ENCODE measurements at places on chromosomes 4 and X.

DNA sequence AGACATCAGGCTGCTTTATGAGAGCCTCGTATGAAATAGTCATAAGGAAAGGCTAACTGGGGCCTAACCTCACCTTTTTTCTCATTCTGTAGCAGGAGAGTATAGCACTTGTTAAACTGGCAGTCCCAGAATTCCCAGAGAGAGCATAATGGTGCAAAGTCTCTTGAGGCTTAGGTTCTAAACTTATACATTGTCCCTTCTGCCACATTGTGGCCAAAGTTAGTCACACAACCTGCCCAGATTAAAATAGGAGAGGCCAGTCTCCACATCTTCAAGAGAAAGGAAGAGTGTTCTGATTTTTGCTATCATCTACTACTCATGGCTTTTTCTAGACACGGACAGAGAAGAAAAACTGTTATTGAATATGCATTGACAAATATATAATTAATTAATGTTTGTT is 1588.9 kb upstream of the PCDH7 start:
- peak; percentile 1 for DNase-seq

DNA sequence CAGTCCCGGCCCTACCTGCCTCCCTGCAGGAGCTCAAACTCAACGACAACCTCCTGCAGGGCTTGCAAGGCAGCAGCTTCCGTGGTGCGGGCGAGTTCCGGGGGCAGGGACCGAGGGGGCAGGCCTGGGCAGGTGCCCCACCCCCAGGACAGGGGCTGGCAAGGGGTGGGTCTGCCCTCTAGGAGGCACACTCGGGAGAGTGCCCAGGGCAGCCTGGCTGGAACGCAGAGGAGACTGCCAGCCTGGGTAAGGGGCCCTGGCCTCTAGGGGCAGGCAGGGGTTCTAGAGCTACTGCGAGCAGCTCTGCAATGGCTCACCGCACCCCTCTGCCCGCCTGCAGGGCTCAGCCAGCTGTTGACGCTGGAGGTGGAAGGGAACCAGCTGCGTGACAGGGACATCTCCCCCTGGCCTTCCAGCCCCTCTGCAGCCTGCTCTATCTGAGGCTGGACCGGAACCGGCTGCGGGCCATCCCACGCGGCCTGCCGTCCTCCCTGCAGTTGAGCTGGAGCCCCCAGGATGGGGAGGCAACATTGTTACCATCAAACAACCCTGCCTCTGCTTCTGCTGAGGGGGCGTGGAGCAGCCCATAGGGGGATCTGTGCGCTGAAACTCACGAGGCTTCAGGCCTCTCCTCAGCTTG is 12.1 kb upstream of the HAUS7 start:
- no peak for DNase-seq

GRCh38 chr4:100557306-100557705 is 39.5 kb upstream of the EMCN start:
- DNase-seq: no peak

GRCh38 chrX:129930941-129931410 is 25.0 kb downstream of the UTP14A start:
- no peak for DNase-seq

- DNase-seq: peak; percentile 34
Measured at GRCh38 chr4:26317766-26318165, 3.0 kb upstream of the RBPJ start.

DNA sequence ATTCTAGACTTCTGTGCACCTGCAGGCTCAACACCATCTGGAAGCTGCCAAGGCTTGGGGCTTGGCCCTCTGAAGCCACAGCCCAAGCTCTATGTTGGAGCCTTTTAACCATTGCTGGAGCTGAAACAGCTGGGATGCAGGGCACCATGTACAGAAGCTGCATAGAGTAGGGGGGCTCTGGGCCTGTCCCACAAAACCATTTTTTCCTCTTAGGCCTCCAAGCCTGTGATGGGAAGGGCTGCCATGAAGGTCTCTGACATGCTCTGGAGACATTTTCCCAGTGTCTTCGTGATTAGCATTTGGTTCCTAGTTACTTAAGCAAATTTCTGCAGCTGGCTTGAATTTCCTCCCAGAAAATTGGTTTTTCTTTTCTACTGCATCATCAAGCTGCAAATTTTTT is 999.3 kb upstream of the GRIA3 start:
- DNase-seq: no peak

DNA sequence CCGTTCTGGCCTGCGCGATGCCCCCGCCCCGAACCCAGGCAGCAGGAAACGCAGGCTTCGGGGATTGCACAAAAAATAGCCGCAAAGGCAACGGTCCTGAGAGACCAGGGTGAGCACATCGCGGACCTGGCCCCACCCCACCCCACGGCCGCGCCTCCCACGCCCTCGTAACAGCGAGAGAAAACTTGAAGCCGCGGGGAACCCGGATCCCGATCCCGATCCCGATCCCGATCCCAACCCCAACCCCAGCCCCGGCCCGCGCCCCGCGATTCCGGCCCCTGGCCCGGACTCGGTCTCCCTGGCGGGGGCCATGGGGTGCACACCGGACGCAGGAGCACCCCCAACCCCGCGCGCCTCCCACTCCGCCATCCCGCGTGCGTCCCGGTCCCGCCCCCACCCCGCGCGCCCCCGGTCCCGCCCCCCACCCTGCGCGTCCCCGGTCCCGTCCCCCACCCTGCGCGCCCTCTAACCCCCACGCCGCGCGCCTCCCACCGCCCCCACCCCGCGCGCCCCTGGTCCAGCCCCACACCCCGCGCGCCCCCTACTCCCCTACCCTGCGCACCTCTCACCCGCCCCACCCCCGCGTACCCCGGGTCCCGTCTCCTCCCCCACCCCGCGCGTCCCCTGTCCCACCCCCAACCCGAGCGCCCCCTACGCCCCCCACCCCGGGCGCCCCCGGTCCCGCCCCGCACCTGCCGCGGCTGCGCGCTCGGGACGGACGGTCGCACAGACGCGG is 29.0 kb downstream of the NOP14 start:
- DNase-seq: peak; percentile 56

GRCh38 chr4:61201961-61202637 is 2.0 kb downstream of the ADGRL3 start:
- no peak for DNase-seq

DNA sequence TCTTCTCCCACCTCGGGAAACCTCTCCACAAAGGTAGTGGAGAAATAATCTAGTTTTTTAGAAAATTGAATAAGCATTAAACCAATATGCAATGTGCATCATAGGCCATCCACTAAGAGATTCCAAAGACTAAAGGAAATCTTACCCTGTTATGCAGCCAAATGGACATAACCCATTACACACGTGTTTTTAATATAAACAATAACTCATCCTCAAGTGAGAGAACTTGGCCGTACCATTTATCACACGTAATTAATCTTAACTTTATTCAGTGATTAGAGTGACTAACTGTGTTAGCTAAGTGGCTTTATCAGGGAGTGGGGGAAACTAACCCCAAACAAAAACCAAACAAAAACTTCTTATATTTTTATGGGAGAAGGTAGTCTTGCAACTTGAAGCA is 57.8 kb downstream of the AFM start:
- DNase-seq: no peak

- DNase-seq: no peak
Measured at GRCh38 chrX:28847423-28847822, 260.2 kb downstream of the IL1RAPL1 start.

GRCh38 chr4:159296061-159296460 is 193.2 kb downstream of the RAPGEF2 start:
- DNase-seq: peak; percentile 75

GRCh38 chrX:68409194-68409593 is 24.1 kb downstream of the OPHN1 start:
- no peak for DNase-seq

DNA sequence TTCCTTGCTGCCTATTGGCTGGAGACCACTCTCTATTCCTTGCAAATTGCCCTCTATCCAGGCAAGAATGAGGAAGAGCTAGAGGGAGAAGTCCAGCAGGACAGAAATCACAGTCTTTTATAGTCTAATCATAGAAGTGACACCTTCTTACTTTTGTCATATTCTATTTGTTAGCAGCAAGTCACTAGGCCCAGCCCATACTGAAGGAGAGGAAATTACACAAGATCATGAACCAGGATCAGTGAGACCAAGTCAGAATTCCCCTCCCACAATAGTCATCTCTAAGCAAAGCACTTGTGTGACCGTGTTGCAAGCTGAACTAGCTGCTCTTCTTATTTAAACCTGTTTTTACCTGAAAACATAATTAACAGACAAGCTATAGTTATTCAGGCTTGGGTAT is 317.7 kb downstream of the INPP4B start:
- DNase-seq: no peak

- DNase-seq: no peak
Measured at GRCh38 chr4:1179089-1179441, 6.7 kb upstream of the SPON2 start.

- no peak for DNase-seq
Measured at GRCh38 chrX:67726018-67726417, 182.2 kb downstream of the AR start.

- peak; percentile 88 for DNase-seq
Measured at GRCh38 chr4:5050520-5051277, 581 bp upstream of the STK32B start.

DNA sequence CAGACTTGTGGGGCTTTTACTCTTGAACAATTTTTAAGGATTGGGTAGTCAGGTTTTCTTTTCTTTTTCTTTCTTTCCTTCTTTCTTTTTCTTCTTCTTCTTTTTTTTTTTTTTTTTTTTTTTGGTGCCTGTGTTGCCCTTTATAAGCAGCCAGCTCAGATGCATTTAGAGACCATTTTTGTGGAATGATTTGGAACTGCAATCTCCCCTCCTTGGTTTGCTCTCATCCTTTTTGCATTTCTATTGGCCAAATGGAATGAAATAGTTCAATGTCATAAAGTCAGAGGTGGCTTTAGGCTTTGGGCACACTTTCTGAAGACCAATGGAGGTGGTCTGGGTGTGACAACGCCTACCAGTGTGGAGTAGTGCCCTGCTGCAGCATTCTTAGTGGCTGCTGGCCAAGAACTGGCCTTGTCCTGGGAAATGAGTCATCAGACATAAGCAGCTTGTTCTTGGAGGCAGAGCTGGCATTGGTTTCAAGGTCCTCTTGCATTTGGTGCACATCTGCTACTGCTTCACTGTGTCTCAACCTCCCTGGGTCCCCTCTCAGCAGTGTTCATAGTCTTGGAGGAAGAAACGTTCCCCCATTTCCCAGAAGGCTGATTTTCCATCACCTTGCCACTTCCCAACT is 84.5 kb downstream of the CT47B1 start:
- peak; percentile 84 for DNase-seq

DNA sequence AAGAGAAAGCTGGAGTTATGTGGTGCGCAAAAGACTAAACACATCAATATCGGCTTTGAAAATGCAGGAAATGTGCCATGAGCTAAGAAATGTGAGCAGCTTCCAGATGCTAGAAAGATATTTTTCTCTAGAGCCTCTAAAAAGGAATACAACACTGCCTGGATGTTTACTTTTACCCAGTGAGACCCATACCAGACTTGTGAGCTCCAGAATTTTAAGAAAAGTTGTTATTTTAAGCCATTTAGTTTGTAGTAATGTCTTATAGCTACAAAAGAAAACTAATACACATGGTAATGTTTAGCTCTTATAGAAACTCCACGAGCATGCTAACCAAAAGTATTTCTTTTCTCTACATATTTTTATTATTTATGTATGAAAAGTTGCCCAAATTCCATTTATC is 1389.4 kb downstream of the C4orf33 start:
- DNase-seq: no peak

DNA sequence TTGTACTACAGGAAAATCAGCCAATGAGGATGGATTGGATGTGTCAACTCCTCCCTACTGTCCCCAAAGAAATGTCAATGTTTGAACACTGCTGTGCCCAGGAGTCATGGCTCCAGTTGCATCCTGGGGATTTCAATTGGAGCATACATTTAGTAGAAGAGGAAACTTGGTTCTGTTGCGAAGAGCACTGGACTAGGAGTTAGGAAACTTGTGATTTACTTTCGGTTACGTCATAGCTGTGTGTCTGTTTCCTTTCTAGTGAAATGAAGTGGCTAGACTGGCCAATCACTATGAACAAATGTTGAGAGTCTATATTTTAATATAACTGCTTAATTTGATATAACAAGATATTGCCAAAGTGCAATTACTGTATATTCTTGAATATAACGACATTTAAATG is 35.2 kb downstream of the ARL9 start:
- DNase-seq: no peak

- DNase-seq: no peak
Measured at GRCh38 chrX:71144651-71145050, at the start of gene NLGN3. NLGN3 (plus strand) TSS chrX:71144841; CDS start chrX:71147750, 2,909 bp downstream.

- DNase-seq: no peak
Measured at GRCh38 chr4:83381173-83381572, 46.5 kb upstream of the HPSE start.

DNA sequence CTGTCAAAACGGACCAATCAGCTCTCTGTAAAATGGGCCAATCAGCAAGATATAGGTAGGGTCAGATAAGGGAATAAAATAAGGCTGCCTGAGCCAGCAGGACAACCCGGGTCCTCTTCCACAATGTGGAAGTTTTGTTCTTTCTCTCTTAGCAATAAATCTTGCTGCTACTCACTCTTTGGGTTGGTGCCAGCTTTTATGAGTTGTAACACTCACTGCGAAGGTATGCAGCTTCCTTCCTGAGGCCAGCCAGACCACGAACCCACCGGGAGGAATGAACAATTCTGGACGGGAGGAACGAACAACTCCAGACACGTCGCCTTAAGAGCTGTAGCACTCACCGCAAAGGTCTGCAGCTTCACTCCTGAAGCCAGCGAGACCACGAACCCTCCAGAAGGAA is 287.8 kb downstream of the RAPGEF2 start:
- DNase-seq: peak; percentile 99

DNA sequence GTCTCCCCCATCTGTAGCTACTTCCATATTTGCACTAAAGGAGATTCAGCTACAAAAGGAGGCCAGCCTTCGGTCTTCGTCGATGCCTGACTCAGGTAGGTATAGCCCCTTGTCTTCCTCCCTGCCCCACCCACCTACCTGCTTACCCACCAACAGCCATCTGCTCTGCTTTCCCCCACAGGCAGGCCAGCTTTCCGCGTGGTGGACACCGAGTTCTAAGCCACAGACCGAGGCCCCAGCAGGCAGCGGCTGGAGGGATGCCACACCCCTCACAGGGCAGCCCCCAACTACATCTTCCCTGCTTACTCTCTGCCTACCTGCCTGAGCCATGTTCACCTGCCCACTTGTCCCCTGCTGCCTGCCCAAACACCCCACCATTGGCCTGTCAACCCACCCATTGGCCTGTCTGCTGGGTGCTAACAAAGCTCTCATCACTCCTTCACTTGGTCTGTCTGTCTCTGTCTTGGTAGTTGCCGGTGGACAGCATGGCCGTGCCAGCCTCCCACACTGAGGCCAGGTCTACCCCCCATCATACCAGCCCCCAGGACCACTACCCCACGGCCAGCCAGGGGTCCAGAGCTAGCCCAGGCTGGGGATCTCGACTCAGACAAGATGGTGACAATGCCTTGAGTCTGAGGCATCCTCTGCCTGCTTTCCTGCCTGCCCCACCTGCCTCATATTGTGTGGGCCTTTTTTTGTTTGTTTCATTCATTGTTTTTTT is 4.1 kb upstream of the USP11 start:
- DNase-seq: no peak

GRCh38 chr4:3829956-3830773 is 64.0 kb downstream of the ADRA2C start:
- no peak for DNase-seq

GRCh38 chr4:141668200-141668910 is 32.0 kb downstream of the IL15 start:
- DNase-seq: peak; percentile 33

GRCh38 chr4:176274441-176274840 is 5.4 kb upstream of the ASB5 start:
- peak; percentile 76 for DNase-seq

- DNase-seq: peak; percentile 13
Measured at GRCh38 chrX:112642349-112642748, 37.4 kb downstream of the LHFPL1 start.
